ENCODE measurements at places on chromosomes 12 and 14.
A peak's percentile ranks its signal among the peaks of the same experiment; 100 is the strongest.

GRCh38 chr14:106530423-106531107 lies 1004.2 kb downstream of the TMEM121 start:
- DNase-seq: no peak

GRCh38 chr12:34306133-34306830 lies 284.0 kb downstream of the ALG10 start:
- DNase-seq: no peak

DNA sequence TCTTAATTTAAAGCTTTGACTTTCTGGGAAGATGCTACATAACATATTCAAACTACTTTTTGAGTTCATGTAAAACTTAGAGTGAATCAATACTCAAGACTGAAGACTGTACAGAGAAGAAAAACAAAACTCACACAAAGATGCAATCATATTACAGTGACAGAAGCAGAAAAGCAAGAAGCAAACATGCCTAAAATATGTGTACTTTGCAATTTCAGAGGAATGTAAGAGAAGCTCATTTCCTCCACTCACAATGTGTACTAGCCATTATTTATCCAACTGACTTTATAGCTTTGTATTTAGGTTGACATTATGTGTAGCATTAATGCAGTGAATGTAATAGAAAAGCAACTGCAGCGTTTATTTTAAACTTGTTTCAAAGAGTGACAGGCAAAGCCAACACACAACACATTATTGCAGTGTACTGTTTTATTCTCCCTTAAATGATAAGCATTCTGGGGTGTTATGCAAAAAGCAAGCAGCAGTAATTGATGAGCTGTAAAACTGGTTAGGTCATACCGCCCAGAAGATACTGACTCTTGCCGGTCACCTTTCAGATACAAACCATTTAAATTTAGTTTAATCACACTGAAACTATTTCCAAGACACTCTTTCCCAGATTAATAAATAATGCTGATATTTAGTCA lies 88.2 kb upstream of the PAWR start:
- no peak for DNase-seq

- DNase-seq: no peak
Observed at GRCh38 chr14:80231702-80232101, 20.4 kb upstream of the DIO2 start.

- peak; percentile 63 for DNase-seq
Observed at GRCh38 chr12:13094367-13094766, 9.1 kb downstream of the GSG1 start.

DNA sequence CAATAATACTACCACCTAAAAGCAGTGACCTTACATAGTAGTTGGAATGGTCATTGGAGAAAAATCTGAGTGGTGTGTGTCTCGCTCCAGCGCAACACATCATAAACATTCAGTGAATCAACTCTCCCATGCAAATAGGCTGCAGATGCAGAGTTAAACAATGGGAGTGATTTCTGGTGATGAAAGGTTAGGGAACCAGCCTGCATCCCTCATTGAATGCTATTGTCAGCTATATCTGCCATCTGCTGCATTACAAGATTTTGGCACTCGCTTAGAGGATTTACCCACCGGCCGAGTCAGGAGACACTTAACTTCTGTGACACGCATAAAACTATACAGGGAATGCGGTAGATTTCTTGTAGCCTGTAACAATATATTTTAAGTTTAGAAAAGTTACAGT lies 900.9 kb downstream of the FLRT2 start:
- DNase-seq: no peak

- DNase-seq: no peak
Observed at GRCh38 chr14:54942913-54943312, 40.3 kb upstream of the GCH1 start.

GRCh38 chr14:70821584-70822529 lies 12.5 kb upstream of the MAP3K9 start:
- DNase-seq: peak; percentile 47

GRCh38 chr12:67287311-67287710 lies 18.2 kb downstream of the CAND1 start:
- no peak for DNase-seq
